ENCODE measurements at places on chromosomes 2 and 18. TPM values are rescaled to one million over a fixed set of nuclear protein-coding genes. Genes with fewer than 3 reads are reported as not detected.

Gene ANKRD23
- polyA plus RNA-seq: 1.4 TPM

Gene TEX51
- not detected for polyA plus RNA-seq

Gene RBFA
- 26.1 TPM for polyA plus RNA-seq

Gene OTOS
- not detected for polyA plus RNA-seq

Gene ATOH8
- polyA plus RNA-seq: 19.5 TPM

Gene SLC4A5
- polyA plus RNA-seq: 0.16 TPM

Gene TMEM182
- 2.6 TPM for polyA plus RNA-seq

Gene PXDN
- 144 TPM for polyA plus RNA-seq

Gene CRYGD
- not detected for polyA plus RNA-seq

Gene PMAIP1
- polyA plus RNA-seq: 6.8 TPM

Gene FKBP1B
- 13.5 TPM for polyA plus RNA-seq

Gene C2orf80
- not detected for polyA plus RNA-seq

Gene LYPD1
- polyA plus RNA-seq: 9.2 TPM

Gene IL1F10
- not detected for polyA plus RNA-seq

Measured in BJ (cell line).